ENCODE measurements at places on chromosomes 16 and 17.

- no peak for DNase-seq
Observed at GRCh38 chr17:35313875-35314409, 59.5 kb downstream of the SLFN11 start.

DNA sequence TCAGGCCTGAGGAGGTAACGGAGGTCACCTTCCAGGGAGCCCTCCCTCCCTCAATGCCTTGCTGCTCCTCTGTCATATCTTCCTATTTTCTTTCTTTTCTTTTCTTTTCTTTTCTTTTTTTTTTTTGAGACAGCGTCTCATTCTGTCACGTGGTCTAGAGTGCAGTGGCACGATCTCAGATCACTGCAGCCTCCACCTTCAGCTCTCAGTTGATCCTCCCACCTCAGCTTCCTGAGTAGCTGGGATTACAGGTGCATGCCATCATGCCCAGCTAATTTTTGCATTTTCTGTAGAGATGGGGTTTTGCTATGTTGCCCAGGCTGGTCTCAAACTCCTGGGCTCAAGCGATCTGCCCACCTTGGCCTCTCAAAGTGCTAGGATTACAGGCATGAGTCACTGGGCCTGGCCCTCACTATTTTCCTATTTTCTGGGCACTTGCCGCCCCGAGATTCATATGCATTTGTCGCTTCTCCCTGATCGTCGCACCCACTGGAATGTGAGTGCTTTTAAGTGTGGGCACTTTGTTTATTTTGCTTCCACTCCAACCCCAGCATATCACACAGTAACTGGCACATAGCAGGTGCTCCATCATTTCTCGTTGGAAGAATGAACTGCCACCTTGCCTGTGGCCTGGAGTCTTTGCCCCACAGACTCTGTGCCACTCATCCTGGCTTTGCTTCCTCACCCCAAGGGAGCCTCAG is 31.7 kb downstream of the CPNE2 start:
- peak; percentile 19 for DNase-seq

- no peak for DNase-seq
Observed at GRCh38 chr17:78176548-78177025, 8.2 kb downstream of the SYNGR2 start.

DNA sequence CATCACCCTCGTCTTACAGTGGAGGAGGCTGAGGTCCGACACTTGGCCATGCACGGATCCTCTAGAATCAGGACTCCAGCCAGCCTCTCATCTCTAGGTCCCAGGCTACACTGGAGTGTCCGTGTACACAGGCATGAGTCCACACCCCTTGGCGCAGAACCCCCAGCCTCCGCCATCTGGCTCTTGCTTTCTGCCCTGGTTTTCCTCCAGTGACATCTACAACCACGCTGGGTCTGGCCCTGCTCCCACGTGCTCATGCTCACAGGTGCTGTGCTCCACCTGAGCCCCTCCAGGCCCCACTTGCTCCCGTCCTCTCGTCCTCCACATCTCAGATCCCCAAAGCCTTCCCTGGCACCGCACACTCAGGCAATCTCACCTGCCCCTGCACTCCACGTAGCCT is 260.8 kb downstream of the ENGASE start:
- no peak for DNase-seq

DNA sequence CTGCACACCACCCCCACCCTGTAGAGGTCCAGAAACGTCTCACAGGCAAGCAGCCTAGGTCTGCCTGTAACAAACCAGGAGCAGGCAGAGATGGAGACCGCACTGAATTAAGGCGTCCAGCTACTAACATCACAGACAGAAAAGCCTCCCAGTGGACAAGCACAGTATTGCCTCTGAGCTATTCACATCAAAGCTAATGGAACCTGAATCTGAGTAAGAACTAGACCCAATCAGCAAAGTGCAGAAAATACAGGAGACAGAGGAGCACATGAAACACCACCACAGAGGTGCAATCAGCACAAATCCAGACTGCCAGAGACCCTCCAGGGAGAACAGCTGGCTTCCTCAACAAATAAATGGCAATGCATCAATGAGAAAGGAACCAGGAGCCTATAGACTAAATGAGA is 22.2 kb upstream of the PEMT start:
- DNase-seq = peak; percentile 65

Measured in LHCN-M2 (cell line).